ENCODE measurements at places on chromosomes 1 and 21.
A peak's percentile ranks its signal among the peaks of the same experiment; 100 is the strongest.

- DNase-seq: no peak
Observed at GRCh38 chr1:196667131-196667530, 15.3 kb downstream of the CFH start.

GRCh38 chr1:94641990-94642389 lies 100.4 kb upstream of the F3 start:
- no peak for DNase-seq

GRCh38 chr1:13699936-13700520 lies at the start of gene PRDM2:
Gene PRDM2 (plus strand): TSS chr1:13700188. CDS start chr1:13715606, 15,418 bp downstream.
- DNase-seq: peak; percentile 78

- DNase-seq: no peak
Observed at GRCh38 chr1:224881762-224882211, 47.7 kb upstream of the DNAH14 start.

- DNase-seq: peak; percentile 73
Observed at GRCh38 chr1:230772457-230773395, 25.5 kb downstream of the CAPN9 start.

DNA sequence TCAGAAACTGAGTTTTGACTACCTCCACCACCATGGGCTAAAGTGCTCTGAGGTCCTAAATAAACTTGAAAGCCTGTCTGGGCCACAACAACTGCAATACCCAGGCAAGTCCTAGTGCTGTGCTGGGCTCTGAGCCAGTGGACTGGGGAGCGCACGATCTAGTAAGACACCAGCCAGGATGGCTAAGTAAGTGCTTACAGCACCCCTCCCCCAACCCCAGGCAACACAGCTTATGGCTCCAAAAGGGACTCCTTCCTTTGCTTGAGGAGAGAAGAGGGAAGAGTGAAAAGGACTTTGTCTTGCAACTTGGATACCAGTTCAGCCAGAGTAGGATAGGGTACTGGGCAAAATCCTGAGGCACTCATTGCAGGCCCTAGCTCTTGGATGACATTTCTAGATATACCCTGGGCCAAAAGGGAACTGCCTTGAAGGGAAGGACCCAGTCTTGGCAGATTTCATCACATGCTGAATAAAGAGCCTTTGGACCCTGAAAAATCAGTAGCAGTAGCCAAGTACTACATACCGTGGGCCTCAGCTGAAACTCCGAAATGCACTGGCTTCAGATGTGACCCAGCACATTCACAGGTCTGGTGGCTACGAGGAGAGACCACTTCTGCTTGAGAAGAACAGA lies 1.6 kb downstream of the C1orf105 start:
- DNase-seq: no peak

Data from hepatocyte (in vitro differentiated cells).